Right renal pelvis (tissue), 4 donors: ENCODE measurements at places on chromosomes 1 and 21. TPM values are rescaled to one million over a fixed set of nuclear protein-coding genes. Genes with fewer than 3 reads are reported as not detected.

GRCh38 chr1:187839873-187840272 is 1011.1 kb downstream of the PLA2G4A start:
- no peak for DNase-seq

DNA sequence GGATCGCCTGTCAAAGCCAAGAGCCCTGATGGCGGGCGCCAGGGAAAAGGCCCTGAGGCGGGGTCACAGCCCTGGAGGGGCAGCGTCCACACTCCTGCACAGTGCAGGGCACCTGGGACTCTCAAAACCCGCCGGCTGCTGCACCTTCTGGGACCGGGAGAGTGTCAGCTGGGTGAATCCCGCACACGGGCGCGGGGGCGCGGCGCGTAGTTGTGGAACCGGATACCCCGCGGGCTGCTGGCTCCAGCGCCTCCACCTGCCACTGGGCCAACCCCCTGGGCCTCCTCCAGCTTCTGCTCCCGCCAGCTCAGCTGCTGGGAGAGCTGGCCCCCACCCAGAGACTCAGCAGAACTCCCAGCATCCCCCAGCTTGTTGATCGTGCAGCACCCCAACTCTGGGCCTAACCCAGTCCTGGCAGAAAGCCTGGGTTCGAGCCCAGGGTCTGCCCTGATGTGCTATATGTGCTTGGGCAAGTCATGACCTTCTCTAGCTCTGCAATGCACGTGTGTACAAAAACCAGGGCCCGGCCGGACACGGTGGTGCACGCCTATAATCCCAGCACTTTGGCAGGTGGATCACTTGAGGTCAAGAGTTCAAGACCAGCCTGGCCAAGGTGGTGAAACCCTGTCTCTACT is 33.8 kb downstream of the NECAP2 start:
- DNase-seq = no peak

Gene CLEC20A
- polyA plus RNA-seq = 0.22 TPM

- no peak for DNase-seq
These were observed 47.4 kb upstream of the DOCK7 start for GRCh38 chr1:62735491-62736171.

GRCh38 chr1:76677416-76678405 is 189.6 kb upstream of the ST6GALNAC5 start:
- no peak for DNase-seq

DNA sequence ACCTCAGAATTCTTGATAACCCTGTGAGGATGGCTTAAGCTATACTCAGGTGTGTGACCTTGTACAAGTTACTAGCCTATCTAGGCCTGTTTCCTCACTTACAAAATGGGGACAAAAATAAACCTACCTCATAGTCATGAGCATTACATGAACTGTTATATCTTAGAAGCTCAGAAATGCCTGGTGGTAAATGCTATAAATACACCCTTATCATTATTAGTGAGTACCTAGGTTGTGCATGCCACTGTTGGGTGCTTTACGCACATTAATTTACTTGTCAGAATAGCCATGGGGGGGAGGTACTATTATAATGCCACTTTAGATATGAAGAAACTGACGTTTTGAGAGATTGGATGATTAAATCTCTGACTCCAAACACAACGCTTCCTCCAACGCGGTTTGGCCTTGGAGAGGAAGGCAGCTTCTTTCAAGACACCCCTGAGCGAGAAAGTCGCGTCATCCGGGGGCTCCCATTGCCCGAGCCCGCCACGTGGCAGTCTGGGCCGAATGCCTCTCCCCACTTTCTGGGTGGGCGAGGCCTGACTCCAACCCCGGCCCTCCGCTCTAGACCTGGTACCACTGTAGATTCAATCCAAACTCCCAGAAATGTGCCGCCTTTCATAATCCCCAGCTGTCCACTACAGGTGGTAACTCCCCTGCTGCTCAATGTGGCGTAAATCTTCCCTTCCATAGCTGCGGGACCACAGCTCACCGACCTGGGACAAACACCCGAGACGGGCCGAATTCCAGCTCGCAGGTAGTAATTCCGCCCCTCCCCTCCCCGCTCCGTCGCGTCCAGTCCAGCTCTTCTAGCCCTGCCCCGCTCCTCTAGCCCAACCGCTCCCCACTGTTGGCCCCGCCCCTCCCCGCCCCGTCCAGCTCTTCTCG is 771 bp upstream of the RAD54L start:
- DNase-seq = no peak

Gene ALX3
- not detected for polyA plus RNA-seq

Gene GPR37L1
- 0.13 TPM for polyA plus RNA-seq

GRCh38 chr1:66168948-66169671 is 364.8 kb upstream of the SGIP1 start:
- DNase-seq = no peak

Gene ANGPTL3
- polyA plus RNA-seq = 5.4 TPM

Gene SLC44A5
- polyA plus RNA-seq = 12.2 TPM

- DNase-seq = no peak
These were observed 27.3 kb downstream of the STUM start for GRCh38 chr1:226575739-226576378.

Gene GOLT1A
- 3.6 TPM for polyA plus RNA-seq

DNA sequence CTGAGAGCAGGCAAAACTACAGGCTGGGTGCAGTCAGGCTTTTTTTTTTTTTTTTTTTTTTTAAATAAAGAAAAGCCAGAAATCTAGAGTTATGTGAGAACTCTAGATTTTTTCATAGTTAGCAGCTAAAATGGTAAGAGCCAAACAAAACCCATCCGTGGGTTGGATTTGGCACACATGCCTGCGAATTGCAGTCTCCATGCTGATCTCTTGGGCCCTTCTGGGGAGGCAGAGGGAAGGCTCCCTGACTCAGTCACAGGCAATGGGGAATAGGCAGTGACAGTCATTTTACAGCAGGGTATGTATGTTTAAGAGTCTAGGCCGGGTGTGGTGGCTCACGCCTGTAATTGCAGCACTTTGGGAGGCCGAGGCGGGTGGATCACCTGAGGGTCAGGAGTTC is 2.6 kb downstream of the TXLNA start:
- DNase-seq = no peak

DNA sequence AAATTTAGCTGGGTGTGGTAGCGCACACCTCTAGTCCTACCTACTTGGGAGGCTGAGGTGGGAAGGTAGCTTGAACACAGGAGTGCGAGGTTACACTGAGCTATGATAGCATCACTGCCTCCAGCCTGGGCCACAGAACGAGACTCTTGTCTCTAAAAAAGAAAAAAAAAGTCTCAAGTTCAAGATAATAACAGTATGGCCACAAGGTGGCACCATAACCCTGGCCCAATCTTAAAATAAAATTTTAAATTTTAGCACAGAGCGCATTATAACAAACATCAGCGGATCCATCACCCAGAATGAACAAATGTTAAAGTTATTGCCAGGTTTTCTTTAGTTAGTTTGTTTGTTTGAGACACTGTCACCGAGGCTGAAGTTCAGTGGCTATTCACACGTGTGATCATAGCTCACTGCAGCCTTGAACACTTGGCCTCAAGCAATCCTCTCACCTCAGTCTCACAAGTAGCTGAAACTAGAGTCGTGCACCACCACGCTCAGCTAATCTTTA is 2.9 kb upstream of the HTR6 start:
- no peak for DNase-seq

Gene HRNR
- polyA plus RNA-seq = 0.19 TPM

- no peak for DNase-seq
These were observed 20.3 kb downstream of the CSMD2 start for GRCh38 chr1:34144766-34145165.

- no peak for DNase-seq
These were observed 267.5 kb downstream of the TRABD2B start for GRCh38 chr1:47729685-47730084.

DNA sequence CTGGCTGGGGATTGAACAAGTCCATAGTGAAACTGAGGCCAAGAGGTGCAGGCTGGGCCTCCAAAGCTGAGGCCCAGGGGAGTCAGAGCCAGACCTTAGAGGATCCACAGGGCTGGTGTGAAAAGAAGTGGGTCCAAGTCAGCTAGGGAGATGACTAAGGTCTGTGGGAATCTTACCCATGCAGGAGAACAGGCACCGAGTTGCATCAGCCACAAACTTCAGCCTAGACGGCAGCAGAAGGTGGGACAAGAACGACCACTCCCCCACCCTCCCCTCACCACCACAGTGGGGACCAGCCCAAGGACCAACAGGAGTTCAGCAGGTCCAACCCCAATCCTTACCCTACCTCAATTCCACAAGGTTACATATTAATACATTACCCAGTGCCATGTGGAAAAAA is 282.3 kb downstream of the TTLL7 start:
- no peak for DNase-seq

Gene CACNA1S
- 0.51 TPM for polyA plus RNA-seq
